Fibroblast of upper back skin (primary cell): ENCODE measurements at places on chromosomes 1 and 21.

DNA sequence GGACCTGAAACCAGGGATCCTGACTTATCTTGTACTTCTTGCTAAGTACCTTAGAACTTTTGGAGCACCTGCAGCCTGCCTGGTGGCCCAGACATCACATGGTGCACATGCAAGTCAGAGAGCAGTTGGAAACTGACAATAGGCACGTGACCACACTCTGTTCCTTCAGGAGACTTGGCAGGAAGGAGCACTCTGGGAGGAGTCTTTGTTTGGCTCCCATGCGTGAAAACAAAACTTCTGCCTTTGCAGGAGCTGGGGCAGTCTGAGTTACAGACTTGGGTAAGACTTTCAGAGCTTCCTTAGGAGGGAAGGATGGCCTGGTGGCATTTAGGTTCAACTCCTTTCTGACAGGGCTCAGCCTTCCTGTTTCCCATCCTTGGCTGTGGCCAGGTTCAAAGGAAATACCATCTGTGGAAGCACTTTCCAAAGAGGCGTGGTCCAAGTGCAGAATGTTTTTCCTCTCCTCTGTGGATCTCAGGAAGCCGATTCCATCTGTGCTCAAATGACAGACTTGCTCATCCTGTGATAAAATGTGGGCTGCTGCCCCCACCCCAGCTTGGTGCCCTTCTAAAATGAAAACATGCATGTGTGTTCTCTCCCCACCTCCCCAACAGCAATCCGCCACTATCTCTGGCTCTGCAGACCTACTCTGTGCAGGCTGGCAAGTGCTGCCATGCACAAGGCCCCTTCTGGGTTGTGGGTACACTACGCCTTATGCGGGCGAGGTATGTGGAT, 14.1 kb upstream of the ZNF436 start:
- no peak for DNase-seq

DNA sequence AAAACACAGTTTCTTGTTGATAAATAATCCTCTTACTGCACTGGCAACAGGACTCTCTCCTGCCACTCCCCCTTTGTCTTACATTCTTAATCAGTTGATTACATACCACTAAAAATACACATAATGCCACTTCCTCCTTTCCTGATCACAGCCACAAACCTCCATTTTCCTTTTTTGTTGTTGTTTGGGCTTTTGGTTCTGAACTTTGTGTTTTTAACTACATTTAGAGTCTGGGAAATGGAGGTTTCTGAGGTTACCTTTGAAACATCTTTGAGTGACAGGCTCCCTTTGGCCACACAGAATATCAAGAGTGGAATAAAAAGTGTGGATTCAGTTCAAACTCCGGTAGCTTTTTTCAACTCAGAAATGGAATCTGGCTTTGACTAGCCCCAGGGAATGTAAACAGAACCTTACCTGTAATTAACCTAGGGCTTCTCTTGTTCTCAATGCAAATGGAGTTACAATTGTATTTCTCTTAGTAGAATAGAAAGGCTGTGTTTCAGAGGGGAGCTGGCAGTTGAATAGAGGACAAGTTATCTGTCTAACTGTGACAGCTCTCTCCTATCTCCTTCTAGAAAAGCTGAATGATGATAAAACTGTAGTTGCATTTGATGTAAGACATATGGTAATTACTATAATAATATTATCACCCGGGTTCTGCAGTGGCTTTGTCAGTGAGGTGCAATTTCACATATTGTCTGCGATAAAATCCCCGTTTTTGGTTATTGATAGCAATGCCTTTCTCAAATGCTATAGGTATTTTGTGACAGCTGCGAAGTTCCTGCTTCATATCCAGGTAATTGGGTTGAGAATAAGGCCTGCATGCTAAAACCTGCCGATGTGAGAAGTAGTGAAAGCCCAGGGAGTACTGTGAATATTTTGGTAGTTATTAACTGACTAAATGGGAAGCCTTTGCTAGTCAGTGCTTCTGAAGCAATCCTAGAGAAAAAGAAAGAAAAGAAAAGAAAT, 66.9 kb downstream of the ST6GALNAC5 start:
- no peak for DNase-seq

- peak; percentile 39 for DNase-seq
These were observed 91.5 kb downstream of the IER5 start for GRCh38 chr1:181179987-181180365.

DNA sequence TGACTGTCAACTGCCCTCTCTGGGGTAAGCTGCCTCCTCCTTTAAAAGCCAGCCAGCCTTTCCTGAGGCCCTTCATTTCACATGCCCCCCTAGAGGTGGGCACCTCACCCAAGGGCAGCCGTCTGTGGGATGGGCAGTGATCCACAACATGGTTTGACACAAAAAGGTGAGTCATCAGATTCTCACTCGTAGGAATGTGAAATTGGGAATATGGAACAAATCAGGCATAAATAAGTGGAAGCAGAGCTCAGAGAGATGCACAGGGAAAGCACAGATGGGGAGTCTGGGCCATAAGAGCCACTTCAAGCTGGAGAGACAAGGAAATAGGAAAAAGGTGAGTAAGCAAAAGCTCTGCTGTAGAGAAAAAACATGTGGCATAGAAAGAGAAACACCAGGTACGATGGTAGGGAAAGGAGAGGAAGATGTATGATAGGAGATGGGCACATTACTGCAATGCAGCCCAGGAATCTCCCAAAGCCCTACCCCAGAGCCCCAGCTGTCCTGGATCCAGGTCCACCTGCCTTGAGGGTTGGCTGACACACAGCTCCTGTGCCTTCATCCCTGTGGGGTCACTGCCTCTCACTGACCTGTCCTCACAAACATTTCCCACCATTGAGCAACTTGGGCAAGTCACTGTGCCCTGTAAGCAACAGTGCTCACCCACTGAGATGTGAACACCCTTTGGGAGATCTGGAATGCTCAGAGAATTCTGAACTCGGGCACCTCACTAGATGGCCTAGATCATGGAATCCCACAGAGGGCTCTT, 86.6 kb downstream of the ASTN1 start:
- DNase-seq, result peak; percentile 66

DNA sequence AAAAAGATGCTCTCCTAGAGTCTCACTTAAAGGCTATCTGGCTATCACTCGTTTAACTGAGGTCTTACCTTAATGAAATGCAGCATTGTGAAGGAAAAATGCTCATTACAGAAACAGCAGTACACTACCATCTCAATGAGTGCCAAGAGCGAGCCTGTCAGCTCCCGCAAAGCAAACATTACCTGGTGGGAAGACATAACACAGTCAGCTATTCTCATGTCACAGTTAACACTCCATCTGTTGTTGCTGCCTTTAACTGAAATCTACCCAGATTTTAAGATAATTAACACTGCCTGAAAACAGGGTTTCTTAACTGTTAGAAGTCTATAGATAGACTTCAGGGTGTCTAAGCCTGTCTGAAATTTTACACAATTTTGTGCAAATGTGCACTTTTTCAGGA, 39.1 kb downstream of the PCSK9 start:
- DNase-seq, result no peak

DNA sequence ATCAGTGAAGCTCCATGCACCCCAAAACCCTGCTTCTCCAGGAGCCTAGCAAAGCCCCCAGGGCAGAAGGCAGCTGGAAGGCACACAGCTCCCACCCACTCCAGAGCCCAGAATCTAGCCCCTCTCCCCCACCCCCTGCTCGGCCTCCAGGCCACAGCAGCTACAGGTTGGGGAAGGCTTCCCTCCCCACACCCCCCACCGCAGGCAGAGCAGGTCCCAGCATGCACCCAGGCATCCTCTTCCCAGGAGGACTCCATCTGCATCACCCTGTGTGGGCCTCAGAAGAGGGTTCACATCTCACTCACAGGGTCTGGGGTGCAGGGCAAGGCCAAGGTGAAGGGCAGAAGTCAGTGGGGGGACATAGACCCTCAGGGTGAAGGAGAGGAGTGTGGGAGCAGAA, 719 bp downstream of the S100A14 start:
- DNase-seq, result no peak

- no peak for DNase-seq
These were observed 7.9 kb upstream of the ADGRB2 start for GRCh38 chr1:31771891-31772668.

GRCh38 chr1:54357967-54358366, 48.2 kb downstream of the SSBP3 start:
- no peak for DNase-seq

GRCh38 chr1:168636642-168637111, 60.3 kb downstream of the XCL1 start:
- peak; percentile 81 for DNase-seq

GRCh38 chr1:53621144-53621543, 117.8 kb downstream of the GLIS1 start:
- no peak for DNase-seq

DNA sequence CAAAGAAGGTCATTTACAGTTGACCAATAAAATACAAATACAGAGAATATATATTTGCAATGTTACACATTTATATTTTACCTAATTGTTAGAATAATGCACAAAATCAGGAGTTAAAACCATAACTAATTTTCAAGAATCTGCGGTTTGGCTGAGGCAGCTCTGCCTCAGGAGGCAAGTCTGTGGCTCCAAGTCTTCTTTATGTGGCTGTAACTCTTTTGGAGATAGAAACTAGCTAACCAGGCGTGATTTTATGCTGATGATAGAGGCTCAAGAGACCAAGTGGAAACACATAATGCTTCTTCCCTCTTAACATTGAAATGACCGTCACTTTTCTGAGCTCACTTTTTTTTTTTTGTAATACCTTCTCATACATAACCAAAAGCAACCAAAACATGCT, 744.7 kb upstream of the CXADR start:
- no peak for DNase-seq

GRCh38 chr1:235160383-235160956, 580 bp downstream of the RBM34 start:
- DNase-seq, result peak; percentile 52

GRCh38 chr1:76465030-76465429, 390.5 kb downstream of the ST6GALNAC3 start:
- DNase-seq, result peak; percentile 67

- DNase-seq, result peak; percentile 80
These were observed 639.7 kb downstream of the LMO4 start for GRCh38 chr1:87968197-87968955.

DNA sequence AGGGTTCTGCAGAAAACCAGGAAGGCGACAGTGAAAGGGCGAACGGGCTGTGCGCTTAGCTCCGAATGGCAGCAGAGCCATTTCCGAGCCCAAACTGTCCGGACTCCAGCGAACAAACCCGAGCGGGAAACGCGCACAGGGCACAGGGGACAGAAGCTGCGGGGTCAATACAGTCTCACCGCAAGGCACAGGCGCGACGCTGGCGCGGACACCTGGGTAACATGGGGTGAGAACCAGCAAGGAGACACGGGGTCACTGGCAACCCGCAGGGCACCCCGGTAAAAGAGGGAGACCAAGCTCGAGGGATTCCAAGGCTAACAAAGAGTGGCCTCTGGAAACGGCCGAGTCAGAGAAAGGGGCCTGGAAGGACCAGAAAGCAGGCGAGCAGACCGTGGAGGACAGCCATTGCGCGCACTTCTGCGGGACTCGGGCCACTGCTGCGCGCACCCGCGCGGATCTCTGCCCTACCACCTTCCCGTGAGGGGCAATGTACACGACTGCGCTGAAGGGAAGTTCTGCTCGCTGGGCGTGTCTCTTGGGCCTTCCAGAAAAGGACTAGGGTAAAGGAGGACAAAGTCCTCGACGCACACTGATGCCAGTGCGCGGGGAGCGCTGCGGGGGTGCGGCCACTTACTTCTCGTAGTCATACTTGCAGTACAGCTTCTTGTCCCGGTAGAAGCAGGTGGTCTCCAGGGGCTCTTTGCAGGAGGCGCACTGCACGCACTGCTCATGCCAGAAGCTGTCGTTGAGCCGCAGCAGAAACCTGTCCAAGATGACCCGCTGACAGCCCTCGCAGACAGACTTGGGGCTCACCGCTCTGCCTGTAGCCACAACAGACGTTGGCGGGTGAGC, 3.8 kb downstream of the LMX1A start:
- DNase-seq, result no peak

DNA sequence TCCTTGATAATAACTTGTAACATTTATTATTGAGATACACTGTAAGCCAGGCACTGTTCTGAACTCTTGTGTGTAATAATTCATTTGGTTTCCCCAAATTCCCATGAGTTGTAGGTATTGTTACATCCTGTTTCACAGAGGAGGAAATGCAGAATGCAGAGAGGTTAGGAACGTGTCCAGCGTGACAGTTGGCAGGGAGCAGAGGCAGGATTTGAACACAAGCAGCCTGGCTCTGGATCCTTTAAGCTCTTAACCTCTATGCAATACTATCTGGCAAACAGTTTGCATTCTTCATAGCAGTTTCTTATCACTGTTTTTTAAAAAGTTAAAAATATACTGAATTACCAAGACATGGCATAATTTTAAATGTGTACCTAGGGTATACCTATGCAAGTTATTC, 30.5 kb downstream of the EEIG2 start:
- no peak for DNase-seq

- peak; percentile 58 for DNase-seq
These were observed 34.0 kb downstream of the ST6GALNAC5 start for GRCh38 chr1:76901158-76901767.

DNA sequence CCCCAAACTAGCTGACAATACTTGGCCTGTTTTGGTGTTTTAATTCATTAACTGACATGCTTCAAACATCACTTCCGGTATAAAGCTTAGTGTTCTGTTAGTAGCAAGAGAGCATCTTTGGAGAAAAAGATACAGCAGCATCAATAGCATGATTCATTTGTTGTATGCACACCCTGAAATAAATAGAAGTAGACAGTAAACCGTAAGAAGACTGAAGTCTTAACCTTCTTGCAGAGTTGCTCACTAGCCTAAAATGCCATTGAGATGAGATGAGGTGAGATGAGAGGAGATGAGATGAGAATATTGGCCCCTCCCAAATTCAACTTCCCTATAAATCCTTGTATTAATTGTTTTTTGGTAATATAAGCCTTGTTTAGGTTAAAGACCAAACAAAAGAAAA, 108.8 kb downstream of the TNFSF18 start:
- DNase-seq, result no peak

- peak; percentile 35 for DNase-seq
These were observed 124.0 kb downstream of the BRINP3 start for GRCh38 chr1:190353538-190354101.

DNA sequence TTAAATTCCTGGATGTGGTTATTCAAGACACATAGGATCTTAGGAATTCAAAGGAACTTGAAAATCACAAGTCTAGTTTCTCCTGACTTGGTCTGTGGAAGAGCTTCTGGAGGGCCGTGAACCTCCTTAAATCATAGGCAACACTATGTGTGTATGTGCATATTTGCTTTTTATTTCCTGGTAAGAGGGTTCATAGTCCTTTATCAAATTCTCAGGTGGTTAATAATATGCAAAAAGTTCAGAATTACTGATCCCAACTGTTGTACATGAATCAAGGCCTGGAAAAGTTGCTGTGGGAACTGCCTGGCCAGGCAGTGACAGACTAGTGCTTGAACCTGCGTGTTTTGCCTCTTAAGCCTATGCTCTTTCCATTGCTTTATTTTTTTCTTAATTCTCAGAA, 12.9 kb downstream of the MTR start:
- no peak for DNase-seq

DNA sequence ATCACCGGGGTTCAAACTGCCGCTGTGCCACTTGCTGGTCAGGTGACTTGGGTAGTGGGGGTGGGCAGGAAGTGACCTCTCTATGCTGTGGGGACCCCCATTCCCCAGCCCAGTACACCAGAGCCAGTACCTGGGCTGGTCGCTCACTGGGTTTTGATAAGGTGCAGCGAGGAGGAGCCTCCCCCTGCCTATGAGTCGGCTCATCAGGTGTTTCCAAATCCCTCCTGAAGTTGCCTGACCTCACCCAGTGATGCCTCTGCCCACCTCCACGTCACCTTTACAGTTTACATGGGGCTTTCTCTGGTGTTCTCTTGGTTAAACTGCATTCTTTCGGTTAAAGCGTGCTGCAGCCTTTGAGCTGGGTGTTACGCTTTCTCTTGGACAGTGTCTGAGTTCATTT, 58.2 kb downstream of the ARHGEF10L start:
- DNase-seq, result no peak
